ENCODE measurements at places on chromosomes 11 and 22.

- no peak for DNase-seq
Observed at GRCh38 chr11:113579292-113579940, 104.2 kb upstream of the DRD2 start.

DNA sequence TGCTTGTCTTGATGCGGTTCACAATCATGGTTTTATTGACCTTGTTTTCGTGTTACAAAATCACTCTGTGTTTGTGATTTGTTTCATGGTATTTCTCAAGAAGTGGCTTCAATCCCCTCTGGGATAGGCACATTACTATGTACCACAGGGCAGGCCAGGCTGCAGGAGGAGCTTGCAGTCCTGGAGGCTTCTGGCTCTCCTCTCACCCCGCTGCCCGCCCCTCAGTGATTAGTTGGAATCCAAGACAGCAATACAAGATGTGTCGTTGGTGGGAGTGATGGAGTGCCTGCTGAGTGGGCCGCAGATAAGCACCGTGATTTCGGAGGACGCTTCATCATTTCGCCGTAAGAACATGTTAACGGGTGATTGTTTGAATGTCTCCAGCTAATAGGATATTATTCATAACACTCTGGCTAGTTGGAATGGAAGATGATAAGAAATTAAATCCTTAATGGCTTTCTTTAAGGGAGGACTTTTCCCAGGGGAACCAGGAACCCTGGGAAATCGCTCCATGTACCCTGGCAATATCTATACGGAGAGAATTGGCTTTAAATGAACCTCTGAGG, 384.4 kb downstream of the MIAT start:
- no peak for DNase-seq

- DNase-seq: peak; percentile 64
Observed at GRCh38 chr11:57426929-57427726, at the start of gene SLC43A3. SLC43A3 (minus strand) TSS chr11:57427121; CDS start chr11:57426172, 949 bp downstream.

- no peak for DNase-seq
Observed at GRCh38 chr11:12052676-12053605, 44.5 kb upstream of the DKK3 start.

DNA sequence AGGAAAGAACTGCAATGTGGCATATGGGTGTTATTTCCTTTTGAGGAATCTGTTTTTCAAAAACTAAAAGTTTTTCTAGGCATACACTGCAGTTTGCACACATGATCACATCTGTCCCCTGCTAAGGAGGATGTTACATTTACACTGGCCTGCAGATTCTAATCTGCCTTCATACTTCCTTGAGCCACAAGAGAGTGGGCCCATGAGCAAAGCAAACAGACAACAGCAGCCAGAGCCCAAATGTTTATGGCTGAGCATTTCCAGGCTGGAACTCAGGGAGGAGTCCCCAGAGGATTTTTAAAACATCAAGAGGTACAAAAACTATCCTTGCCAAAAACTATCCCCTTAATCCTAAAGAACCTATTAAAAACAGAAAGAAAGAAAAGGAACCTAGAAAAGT, 117.2 kb upstream of the MTNR1B start:
- no peak for DNase-seq

DNA sequence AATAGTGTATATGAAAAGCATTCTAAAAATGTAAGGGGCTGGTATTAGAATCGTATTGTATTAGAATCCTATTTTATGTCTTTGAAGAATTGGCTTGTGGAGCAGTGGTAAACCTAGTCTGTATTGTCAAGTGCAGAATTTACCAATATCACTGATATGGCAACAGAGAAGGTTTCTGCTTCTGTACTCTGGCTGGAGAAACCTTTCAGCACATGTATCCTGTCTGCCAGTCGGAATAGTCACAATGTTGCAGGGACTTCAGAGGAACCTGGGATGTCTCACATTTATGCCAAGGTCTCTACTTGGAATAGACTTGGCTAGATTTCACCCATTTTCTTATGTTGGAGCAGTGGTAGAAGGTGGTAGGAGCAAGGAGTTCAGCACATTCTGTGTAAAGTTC, 4.4 kb downstream of the MTMR3 start:
- DNase-seq: no peak

GRCh38 chr22:17199003-17199731, 20.1 kb downstream of the ADA2 start:
- no peak for DNase-seq

- no peak for DNase-seq
Observed at GRCh38 chr11:115418626-115419025, 85.6 kb downstream of the CADM1 start.

GRCh38 chr22:35625763-35626432, 8.8 kb upstream of the MB start:
- no peak for DNase-seq

- peak; percentile 44 for DNase-seq
Observed at GRCh38 chr11:72821920-72822799, 7.9 kb downstream of the ATG16L2 start.

DNA sequence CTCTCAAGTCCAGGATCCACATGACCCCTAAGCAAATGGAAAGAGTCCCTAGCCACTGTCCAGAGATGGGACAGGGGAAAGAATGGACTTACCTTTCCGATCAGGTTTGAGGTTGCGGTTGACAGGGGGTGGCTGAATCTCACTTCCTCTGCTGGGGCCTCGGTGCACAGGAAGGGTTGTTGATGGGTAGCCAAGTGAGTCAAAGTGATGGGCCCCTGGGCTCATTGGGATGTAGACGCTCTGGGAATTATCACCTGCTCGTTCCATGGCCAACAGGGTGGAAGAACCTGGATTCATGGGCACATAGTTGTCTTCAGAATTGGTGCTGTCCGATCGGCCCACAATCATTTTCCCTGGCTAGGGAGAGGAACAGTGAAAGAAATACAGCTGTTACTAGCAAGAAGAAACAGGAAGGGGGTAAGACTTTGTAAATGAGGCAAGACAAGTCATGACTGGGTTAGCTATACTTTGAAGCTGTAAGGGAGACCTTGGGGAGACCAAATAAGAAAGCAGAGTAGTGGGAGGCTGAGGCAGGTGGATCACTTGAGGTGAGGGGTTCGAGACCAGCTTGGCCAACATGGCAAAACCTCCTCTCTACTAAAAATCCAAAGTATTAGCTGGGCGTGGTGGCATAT, 34.7 kb downstream of the USP35 start:
- no peak for DNase-seq

DNA sequence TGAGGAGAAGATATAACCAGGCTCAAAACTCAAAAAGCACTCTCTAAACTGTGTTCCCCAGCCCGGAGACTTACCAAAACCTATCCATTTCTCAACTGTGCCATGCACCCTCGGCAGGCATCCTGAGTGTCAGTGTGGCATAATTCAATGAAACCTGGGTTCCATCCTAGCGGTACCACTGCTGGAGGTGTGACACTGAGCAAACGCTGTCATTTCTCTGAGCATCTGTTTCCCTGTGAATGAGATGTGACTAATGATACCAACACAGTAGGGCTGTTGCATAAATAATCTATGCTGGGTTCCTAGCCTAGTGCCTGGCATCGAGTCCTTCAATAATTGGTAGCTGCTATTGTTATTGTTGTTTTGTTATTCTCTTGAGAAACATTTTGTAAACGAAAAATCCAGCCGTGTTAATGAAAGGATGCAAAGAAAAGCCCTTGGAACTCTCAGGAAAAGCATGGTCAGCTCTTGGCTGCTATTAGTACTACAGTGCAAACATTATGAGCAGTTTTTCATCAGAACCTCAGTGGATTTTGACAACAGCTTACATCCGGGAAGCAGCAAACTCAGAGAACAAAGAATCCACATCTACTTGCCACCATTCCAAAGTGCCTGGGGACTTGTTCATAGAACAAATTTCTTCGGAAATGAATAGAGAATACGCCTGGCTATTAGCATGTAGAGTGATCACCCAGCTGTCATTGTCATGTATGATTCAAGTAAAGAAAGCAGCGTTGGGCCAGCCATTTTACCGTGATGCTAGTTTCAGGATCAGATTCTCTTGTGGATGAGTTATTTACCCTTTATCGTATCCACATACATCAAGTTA, 53.7 kb downstream of the TECTA start:
- no peak for DNase-seq

GRCh38 chr11:121696177-121696871, 243.6 kb upstream of the SORL1-AS1 start:
- no peak for DNase-seq

GRCh38 chr11:44777209-44778194, 50.7 kb downstream of the TSPAN18 start:
- no peak for DNase-seq

DNA sequence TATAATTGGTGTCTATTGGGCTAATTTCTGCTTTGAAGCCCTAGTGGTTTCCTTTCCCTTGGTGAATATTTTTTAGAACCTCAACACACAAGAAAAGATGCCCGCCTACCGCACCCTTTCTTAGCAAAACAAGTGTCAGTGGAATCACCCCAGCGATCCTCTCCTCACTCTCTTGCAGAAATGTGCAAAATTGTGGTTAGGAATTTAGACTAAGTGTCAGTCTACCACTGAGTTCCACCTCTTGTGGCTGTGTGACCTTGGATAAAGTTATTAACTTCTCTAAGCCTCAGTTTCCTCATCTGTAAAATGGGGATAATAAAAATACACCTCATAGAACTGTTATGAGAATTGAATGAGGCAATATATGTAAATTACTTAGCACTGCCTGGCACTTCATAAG, 5.3 kb upstream of the JAML start:
- DNase-seq: no peak

- no peak for DNase-seq
Observed at GRCh38 chr11:77122576-77123212, 5.4 kb upstream of the MYO7A start.

- no peak for DNase-seq
Observed at GRCh38 chr22:40187389-40187788, 9.7 kb downstream of the TNRC6B start.

GRCh38 chr11:21963013-21963412, 229.9 kb upstream of the ANO5 start:
- no peak for DNase-seq

- DNase-seq: no peak
Observed at GRCh38 chr11:35180317-35181233, 41.6 kb downstream of the CD44 start.

DNA sequence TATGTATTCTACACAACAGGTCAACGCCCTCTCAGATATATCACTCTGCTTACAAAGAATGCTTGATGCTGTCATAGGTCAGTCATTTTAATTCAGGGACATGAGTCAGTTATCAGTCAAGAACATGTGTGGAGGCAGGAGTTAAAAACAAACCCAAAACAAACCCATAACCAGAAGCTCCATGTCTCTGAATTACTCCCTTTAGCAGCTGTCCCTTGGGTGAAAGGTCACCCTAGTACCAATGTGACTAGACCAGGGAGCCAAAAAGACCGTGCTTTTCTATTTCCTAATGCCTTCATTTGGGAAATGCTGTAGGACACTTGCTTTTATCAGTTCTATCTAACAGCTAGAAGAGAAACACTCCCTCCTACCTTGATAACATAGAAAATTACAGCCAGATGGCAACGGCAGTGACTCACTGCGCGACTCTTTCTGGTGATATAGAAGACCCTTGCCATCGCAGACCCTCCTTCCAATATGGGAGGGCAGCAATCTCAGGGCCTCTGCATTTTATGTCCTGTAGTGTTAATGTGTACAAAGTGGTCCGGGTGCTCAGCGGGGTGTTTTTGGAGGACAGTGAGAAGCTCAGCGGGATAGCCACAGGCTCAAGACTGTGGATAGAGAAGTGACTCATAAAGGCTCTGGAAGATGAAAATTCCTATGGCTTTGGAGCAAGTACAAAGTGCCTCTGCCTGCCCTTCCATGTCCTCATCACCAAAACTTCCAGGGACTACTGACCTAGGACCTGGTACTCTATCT, 24.8 kb downstream of the APOL5 start:
- no peak for DNase-seq
